ENCODE measurements at places on chromosomes 2 and 18.
A peak's percentile ranks its signal among the peaks of the same experiment; 100 is the strongest.

DNA sequence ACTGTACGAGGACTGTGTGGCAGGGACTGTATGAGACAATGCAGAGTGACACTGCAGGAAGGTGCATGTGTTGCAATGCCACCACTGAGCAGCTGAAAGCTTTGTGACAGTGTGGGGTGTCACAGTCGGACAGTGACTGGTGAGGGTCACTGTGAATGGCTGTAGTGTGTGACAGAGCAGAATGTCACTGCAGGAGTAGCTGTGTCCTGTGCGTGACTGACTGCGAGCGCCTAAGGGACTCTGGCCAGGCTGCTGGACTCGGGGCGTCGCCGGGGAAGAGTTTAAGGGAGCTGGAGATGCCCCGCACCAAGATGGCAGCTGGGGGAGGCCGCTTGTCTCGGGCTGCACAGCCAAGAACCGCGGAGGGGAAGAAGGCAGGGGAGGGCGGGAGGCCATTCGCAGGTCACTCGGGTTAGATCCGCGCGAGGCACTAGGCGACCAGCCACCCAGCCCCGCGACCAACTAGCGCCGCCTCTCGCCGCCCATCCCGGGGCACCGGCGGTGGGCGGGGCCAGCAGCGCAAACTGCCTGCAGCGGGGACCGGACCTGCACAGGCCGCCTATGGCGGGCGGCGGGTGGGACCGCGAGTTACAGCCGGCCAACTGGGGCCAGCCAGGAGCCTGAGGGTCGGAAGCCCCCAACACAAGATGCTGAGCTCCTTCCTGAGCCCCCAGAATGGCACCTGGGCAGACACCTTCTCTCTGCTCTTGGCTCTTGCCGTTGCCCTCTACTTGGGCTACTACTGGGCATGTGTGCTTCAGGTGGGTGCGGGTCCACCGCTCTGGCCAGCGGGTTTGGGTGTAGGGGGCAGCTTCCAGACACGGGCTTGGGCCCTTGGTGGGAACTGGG lies at the start of gene ABHD1:
TSS of gene ABHD1 (plus strand) at position 514 of the 849 bp plus-strand sequence. CDS start at position 648, 134 bp downstream.
- DNase-seq, result no peak

DNA sequence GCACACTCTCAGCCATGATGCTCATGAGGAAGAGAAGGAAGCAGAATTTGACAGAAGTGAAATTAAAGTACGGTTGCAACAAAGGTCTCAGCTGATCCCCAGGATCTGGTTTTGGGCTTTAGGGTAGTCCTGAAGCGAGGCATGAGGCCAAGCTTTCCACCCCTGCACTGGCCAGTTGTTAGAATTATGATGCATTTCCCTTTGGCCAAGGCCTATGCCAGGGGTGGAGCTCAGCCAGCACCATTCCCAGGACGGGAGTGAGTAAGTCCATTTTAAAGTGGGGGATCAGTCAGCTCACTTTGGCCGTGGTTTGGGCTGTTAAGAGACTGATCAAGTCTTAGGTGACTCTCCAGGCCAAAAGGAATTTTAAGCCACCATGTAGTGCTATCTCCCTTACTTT lies 314.5 kb upstream of the MMADHC start:
- DNase-seq, result no peak

GRCh38 chr18:54149078-54149697 lies 75.3 kb downstream of the MBD2 start:
- DNase-seq, result peak; percentile 6

GRCh38 chr18:53947092-53947640 lies 277.3 kb downstream of the MBD2 start:
- DNase-seq, result no peak

DNA sequence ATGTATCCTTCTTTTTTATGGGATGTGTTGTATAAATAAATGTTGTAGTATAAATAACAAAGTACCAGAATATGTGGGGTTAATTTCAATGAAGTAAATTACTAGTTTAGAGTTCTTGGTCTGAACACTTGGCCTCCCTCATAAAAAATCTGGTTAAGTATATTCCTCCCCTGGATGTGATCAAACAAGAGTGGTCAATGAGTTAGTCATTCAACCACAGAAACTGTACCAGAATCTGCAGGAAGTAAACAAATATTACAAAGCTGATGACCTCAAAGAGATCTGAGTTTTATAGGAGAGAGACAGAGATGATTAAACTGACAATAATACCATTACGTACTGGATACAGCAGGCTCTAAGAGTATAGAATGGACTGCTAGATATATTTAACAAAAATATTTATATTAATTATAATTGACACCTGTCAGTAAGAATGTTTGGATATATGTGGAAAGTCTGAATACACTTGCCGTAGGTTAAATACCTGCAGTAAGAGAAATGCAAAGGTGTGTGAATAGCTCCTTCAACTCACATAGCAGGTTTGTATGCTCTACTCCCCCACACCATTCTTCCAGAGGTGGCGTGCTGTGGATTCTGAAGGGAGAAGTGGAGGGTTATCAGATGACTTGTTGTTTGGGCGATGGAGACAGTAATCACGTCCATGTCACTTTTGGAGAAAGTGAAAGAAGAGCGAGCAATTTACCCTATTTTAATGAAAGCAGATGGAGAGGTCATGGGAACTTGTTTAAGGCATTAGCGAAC lies 108.3 kb upstream of the LRATD1 start:
- DNase-seq, result no peak

DNA sequence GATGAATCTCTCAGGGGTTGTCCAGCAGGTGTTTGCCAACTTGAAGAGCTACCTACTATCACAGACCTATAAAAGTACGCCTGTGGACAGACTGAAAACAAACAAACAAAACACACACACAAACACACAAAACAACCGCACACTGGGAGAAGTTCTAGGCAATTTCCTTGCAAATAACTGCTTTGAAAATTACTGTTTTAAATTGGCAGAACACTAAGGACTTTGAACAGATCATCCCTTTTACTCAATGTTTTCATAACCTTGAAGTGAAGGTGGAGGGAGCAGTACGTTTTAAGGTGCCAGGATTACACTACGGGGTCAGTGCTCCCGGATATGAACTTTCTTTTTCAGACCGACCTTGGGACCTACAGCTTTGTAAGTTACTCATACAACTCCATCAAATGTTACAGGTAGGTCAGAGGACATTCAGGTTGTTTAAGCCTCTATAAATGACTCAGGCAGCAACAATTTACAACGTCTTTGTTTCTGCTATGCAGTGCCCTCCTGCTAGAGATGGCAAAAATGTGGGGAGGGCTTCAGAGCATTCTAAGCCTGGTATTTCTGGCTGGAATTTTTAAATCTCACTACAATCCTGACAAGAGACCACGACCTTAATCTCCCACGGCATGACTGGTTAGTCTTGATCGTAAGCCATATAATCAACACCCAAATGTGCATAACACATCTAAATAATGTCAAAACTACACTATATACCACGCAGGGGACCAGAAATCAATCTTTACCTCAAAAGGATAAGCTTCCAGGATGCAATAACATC lies 1.4 kb upstream of the SLC20A1 start:
- no peak for DNase-seq

- no peak for DNase-seq
Measured at GRCh38 chr18:26777351-26778053, 88.0 kb downstream of the AQP4 start.

GRCh38 chr2:38835015-38835601 lies 40.6 kb downstream of the DHX57 start:
- no peak for DNase-seq

DNA sequence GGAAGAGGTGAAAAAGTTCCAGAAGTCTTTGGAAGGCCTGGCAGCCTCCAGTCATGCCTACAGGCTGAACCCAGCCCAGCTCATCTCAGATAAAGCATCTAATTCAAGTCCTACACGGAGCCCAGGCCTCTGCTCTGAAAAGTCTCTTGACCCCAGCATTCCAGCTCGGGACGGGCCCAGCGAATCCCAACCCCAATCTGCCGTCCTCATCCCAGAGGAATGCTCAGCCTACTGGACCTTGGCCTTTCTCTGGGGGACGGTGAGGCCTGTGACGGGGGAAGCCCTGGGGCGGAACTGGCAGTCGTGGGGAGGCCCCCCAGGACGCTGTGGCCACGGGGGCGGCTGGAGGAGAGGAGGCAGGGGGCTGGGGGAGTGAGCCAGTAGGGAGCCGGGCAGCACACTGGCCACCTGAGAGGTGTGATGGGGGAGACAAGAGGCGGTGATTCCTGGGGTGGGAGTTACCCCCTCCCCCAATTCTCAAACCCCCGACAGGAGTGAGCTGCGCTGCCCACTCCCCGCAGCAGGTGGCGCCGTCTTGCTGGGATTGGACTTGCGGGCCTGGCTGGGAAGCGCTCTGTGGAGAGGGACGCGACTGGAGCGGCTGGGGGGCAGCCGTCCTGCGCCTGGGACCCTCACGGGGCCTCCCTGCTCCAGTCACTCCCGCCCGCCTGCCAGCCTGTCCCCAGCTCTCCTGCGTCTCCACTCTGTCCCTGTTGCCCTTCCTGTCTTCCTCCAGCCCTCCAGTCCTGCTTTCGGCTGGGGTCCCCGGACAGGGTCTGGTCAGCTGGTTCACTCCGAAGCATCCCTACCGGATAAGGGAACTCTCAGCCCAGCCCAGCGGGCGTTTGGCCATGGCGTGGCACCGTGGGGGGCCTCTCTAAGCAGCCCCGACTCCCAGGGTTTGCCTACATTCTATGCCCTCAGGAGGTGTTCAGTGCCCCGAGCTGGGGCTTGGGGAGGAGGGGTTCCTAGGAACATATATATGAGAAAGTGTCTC lies 182.6 kb upstream of the HAAO start:
- DNase-seq, result peak; percentile 18

DNA sequence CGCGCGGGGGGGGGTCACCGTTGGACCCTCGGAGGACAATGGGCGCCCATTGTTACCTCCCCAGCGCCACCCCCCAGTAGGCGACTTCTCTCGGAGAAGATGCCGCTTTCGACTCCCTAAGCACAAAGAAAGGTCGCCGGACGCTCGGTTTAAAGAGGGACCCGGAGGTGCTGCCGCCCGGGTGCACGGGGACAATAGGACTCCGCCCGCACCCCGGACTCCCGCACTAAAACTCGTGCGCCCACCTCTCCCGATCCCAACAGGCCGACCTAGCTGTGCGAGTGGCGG lies 318 bp upstream of the CDC42EP3 start:
- DNase-seq, result no peak

- DNase-seq, result no peak
Measured at GRCh38 chr2:241182531-241183133, 5.8 kb upstream of the ANO7 start.

DNA sequence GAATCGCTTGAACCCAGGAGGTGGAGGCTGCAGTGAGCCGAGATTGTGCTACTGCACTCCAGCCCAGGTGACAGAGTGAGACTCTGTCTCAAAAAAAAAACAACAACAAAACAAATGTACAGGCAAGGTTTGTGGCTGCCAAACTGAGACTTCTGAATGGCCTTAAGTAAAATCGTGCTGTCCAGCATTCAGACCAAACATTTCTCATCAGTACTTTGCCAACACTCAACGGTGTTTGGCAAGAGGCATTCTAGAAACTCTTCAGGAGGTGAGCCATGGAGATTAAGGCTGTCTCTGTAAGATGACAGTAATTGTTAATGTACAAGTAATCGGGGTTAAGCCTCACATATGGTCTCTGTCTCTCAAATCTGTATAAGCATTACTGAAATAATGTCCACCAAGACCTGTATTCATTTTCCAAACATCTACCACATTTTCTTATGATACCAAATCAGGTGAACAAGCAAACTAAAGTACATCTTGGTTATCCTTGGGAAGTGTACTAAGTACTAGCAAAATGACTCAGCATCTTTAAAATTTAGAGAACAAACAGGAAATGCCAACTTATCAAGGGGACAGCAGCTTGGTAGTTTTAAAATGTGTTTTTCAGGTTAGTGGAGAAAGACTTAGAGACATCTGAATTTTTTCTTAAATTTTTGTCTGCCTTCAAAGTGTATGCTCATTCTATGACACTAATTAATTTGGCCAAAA lies 29.3 kb downstream of the SERPINE2 start:
- DNase-seq, result no peak

GRCh38 chr18:79366177-79367094 lies 29.3 kb upstream of the NFATC1 start:
- no peak for DNase-seq

GRCh38 chr2:58896638-58897037 lies 655.5 kb upstream of the FANCL start:
- no peak for DNase-seq

DNA sequence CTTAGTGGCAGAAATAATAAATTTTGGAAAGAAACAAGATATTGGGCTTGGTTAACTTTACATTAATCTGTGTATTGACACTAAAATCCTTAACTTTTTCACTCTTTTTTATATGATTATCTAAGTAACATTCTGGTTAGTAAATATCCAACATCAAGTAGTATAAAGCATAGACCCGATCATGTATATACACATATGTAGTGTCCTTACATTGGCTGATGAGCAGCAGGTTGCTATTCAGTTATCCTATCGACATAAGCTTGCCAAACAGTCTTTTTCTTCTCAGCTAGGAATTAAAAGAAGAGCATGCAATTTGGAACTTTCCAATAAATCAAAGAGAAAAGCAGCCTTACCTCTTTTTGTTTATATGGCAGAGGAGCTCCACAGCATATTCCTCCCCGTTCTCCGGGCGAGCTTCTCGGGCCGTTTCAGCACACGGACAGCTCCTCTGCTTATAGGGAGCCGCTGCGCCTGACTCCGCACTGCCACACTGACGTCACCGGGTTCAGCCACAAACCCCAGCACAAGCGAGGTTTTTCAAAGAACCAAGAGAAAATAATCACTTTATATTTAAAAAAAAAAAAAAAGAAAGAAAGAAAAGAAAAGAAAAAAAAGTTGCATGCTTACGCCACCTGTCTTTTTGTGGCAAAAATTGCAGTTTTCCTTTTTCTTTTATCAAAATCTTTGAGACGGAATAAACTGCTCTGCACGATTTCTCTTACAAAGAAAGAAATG lies at the start of gene SCG2:
TSS of gene SCG2 (minus strand) at position 430 of the 735 bp plus-strand sequence. CDS start 3,079 bp downstream, outside the sequence.
- DNase-seq, result no peak

DNA sequence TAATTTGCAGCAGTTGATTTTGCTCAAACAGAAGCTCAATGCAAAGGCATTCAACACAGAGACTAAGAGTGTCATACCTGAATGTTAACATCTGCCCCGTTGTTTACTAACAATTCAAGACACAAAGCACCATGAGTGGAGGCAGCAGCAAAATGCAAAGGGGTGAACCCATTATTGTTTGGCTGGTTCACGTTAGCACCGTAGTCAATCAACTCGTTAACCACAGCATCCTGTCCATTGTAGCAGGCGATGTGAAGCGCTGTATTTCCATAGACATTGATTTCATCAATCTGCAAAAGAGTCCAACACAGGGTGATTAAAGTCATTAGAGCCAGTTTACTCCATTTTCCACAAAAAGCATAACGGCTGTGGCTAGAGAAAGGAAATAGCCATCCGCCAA lies 189.3 kb downstream of the ANKRD44 start:
- no peak for DNase-seq

GRCh38 chr2:65081232-65081685 lies 25.0 kb downstream of the CEP68 start:
- DNase-seq, result no peak
